ENCODE measurements at places on chromosomes 1 and 21.

GRCh38 chr1:3656450-3657095, 4.3 kb downstream of the TP73 start:
- no peak for DNase-seq

DNA sequence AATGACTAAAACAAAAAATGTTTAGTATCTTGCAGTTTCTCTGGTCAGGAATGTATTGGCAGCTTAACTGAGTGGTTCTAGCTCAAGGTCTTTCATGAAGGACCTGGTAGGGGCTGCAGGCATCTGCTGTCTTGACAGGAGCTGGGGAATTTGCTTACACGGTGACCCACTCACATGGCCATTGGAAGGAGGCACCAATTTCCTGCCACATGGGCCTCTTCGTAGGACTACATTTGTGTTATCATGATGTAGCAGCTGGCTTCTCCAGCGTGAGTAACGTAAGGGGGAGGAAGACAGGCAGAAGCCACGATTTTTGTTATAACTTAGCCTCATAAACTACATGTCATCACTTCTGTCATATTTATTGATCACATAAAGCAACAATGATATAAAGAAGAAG, 376.3 kb downstream of the AMY1C start:
- no peak for DNase-seq

GRCh38 chr21:20511216-20511880, 486.9 kb upstream of the NCAM2 start:
- no peak for DNase-seq

GRCh38 chr1:49059087-49059486, 282.4 kb upstream of the BEND5 start:
- no peak for DNase-seq

GRCh38 chr1:55860326-55860725, 645.2 kb upstream of the USP24 start:
- DNase-seq = no peak

DNA sequence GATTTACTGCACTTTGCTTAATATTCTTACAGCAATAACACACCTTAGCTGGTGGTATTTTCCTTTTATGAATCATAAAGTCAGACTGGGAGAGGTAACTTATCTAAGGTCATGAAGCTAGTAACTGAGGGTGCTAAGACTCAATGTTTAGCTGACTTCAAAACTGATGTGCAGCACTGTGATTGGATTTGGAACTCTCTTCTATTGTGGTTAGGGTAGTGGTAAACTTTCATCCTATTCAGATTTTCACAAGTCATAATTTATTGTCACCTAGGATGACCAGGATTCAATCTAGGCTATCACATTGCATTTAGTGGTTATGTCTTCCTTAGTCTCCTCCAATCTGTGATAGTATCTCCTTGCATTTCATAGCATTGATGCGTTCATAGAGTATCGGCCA, 18.9 kb downstream of the EPB41 start:
- no peak for DNase-seq

DNA sequence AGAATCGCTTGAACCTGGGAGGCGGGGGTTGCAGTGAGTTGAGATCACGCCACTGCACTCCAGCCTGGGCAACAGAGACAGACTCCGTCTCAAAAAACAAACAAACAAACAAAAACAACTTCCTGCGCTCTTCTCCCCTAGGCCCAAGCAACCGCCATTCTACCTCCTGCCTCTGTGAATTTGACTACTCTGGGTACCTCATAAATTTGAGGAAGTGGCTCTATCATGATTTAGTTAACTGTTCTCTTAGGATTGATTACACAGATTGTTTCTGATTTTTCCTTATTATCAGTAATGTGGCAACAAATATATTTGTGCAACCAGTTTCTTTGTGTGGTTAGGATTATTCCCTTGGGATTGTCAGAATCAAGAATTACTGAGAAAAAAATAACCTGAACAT, 29.7 kb downstream of the OPTC start:
- DNase-seq = no peak

- no peak for DNase-seq
Observed at GRCh38 chr1:225318706-225319575, 108.9 kb downstream of the LBR start.

All from thoracic aorta (tissue), 2 donors.